Myocyte (in vitro differentiated cells): ENCODE measurements at places on chromosomes 7 and 10.
A peak's percentile ranks its signal among the peaks of the same experiment; 100 is the strongest.

GRCh38 chr7:44323381-44324203 lies 1.8 kb downstream of the CAMK2B start:
- DNase-seq: no peak

DNA sequence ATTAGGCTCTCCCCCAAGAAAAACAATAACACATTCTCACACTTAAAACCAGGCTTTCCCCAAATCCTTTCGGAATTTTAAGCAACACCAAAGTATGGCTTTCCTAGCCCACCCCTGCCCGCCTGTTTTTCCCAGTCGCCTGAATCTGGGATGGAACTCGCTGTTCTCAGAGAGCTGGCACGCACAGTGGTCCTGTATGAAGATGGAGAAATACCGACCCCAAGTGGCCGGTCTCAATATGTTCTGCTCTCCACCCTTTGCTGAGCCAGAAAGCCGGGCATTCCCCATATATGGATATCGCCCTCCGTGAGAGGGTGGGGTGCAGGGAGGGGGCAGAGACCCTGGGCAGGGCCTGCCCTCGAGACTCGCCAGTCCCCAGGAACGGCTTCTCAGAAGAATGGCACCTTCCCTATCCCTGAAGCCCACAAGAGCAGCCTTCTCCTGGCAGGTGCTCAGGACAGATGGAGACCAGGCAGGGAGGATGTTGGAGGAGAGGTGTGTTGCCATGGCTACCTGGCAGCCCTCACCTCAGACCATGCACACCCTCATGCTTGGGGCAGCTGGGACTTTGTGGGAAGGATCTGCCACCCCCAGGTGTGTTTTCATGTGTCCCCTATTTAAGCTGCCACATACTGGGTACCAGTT lies 3.4 kb downstream of the TACR2 start:
- peak; percentile 67 for DNase-seq

DNA sequence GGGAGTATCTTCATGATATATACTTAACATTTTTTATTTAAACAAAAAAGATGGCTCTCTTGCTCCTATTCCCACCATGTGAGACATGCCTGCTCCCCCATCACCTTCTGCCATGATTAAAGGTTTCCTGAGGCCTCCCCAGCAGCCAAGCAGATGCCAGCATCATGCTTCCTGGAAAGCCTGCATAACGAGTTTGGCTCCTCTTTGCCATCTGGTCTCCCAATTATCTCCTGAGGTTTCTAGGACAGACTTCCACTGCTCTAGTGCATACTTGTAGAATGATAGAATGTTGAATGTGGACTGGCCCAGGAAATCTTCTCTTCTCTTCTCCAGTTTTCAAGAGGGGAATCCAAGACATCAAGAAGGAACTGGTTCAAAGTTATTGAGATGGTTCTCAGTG lies 45.9 kb upstream of the ELAPOR2 start:
- no peak for DNase-seq

- peak; percentile 74 for DNase-seq
Measured at GRCh38 chr10:34698979-34699378, 116.1 kb downstream of the PARD3 start.

DNA sequence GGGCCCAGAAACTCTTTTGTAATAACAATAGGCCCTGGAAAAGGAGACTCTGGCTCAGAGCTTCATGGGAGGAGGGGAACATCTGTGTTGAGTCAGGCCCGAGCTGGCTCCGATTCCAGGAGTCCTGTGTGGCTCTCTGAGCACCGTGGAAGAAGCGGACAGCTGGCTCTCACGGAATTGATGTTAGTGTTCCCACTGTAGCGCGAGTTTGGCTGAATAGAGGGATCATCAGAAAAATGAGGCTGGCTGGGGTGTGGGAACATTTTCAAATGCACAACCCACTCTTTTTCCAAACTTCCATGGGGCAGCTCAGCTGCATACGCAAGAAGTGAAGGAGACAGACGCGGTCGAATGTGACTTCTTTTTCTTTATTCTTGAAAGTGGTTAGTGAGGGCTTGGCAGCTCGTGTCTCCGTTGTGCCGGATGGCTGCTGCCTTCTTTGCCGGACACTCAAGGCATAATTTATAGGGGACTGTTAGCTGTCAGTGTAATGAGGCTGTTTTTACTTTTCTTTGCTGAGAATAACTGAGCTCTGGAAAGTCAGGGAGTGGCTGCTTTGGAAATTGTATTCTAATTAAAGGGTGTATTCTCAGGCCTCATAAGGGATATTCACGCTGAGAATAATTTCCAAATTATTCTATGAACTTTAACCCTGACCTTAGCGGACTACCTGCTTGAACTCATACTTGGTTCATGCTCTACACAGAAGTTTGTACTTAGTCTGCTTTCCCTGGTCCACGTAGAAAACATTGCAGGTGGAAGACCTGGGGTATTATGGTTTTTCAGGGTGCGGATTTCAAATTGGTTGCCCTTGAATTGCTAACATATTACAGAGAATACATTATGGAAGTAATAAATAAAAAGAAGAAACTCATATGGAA lies 23.1 kb downstream of the MDFIC start:
- DNase-seq: peak; percentile 99

- no peak for DNase-seq
Measured at GRCh38 chr7:151431768-151432311, 8.1 kb downstream of the CRYGN start.

- DNase-seq: no peak
Measured at GRCh38 chr10:130190737-130191115, 54.5 kb downstream of the GLRX3 start.

DNA sequence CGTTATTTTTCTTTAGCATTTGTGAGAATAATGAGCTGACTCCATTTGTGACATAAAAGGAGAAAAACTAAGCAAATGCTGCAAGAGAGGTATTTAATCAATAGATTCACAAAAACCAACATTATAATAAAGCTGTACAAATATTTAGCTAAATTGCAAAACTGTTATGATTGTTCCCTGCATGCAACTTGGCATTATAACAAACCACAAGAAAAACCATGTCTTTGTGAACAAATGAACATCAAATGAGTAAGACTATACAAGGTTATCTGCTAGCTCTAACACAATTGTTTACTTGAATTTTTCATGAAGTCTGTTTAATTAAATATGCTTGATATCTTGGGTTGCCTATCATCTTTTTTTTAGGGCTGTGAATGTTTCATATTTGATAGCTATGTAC lies 50.8 kb upstream of the PPP1R9A start:
- peak; percentile 9 for DNase-seq

DNA sequence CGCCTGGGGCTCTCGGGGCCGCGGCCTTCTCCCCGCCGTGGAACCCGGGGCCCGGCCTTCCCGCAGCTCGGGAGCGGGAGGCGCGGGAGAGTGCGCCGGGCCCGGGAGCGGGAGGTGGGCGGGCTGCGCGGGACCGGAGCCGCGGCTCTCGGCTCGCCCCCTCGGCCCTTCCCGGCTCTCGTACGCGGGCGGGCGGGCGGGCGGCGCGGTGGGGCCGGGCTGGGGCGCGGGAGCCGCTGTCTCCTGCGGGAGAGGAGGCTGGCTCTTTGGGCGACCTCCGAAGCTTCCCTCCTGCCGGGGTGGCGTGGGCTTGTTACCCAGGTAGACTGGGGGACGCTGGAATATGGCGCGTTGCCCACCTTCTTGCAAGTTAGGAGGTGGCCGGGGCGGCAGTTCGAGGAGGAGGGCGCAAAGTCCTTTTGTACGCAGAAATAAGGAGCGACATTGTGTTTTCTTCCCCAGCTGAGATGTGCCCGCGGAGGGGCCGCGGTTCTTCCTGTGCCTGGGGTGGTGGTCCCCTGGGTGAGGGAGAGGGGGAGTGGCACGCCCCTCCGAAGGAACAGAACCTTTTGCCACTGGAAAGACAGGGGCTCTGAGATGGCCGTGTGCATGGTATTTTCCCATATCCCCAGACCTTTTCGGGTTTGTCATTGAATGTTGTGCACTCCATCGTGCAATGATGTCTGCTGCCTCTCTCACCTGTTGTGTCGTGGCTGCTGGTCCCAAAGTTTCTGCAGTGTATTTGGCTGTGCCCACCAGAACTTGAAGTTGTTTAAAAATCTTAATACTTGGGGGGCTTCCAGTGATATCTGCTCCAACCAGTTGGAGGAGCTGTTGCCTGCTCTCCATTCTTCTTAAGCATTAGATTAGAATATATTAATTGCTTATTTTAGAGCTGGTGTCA lies 844 bp downstream of the NRF1 start:
- DNase-seq: peak; percentile 60

- no peak for DNase-seq
Measured at GRCh38 chr10:97034301-97034700, 151.5 kb downstream of the SLIT1 start.

DNA sequence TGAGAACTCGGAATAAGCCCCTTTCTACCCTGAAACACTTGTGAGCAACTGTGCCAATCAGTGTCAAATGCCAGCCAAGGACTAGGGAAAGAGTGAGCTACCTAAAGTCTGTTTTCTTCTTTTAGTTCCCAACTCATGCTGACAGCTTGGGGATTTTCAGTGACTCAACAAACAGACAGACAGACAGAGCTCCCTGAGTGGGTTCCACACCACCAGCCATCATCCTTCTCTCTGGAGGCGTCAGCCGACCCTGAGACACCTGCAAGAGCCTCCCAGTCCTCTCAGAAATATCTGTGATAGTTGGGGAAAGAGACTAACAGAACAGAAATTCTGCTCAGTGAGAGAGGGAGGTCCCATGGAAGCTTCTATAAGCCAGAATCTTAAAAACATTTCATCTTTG lies 49.5 kb downstream of the GATA3 start:
- no peak for DNase-seq

DNA sequence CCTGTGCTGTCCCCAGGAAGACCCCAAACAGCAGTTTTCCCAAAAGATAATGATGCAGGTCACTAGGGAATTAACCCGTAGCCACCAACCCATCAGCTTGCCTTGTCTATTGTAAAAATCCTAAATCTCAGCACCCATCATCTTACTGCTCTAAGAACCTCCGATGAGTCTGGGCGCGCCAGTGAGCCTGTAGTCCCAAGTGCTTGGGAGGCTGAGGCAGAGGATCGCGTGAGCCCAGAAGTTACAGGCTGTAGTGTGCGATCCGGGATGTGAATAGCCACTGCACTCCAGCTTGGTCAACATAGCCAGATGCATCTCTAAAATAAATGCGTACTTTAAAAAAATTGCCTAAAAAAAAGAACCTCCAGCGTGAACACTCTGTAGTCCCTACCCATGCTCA lies 951 bp downstream of the AS3MT start:
- no peak for DNase-seq

GRCh38 chr7:51982653-51983052 lies 666.0 kb upstream of the COBL start:
- no peak for DNase-seq

- DNase-seq: peak; percentile 82
Measured at GRCh38 chr7:134712196-134712595, 65.5 kb downstream of the BPGM start.

GRCh38 chr10:127715782-127716378 lies 21.1 kb upstream of the FOXI2 start:
- peak; percentile 35 for DNase-seq

DNA sequence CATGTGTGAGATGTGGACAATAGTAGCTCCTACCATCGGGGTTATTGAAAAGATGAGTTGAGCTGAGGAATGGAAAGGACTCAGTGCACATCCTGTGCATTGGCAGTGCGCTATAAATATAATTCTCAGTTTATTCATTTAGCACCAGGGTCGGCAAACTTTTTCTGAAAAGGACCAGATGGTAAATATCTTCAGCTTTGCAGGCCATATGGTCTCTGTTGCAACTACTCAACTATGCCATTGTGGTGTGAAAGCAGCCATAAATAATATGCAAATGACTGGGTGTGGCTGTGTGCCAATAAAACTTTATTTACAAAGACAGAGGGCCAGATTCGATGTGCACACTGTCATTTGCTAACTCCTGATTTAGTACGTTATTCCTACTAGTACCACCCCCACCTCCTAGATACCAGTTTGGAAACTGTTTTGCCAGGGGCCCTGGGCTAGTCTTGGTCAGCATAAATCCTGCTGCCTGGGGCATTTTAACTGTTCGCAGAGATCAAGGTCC lies 422.9 kb upstream of the MKI67 start:
- DNase-seq: no peak

DNA sequence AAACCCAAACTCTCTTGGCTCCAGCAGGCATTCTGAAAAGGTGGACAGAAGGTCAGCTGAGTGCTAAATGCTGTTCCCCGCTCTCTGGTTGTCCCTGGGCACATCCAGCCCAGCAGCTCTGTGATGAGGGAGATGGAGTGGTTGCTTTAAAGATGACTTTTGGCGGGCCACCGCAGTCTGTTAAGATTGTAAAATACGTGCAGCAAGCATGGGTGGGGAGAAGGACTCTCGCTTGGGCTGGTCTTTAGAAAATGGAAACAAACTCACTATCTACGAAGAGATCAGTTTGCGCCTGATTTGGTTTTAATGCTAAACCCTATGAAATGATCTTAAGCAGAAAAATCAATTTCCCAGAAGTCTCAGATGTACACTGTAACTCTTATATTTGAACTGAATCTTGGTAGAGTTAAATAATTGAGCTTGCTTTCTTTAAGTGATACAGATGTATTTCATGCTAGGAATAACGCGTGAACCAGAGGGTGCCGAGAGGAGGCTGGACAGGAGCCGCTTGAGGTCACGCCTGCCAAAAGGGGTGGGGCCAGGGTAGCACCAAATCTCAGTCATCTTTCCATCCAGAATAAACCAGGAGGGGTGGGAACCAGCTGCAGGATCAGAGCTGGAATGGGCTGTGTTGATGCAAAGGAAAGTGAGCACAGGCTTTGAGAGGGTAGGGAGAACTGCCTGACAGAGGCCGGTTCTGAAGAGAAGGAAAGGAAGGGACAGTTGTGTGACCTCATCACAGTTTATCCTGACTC lies 170.2 kb upstream of the MKI67 start:
- no peak for DNase-seq

DNA sequence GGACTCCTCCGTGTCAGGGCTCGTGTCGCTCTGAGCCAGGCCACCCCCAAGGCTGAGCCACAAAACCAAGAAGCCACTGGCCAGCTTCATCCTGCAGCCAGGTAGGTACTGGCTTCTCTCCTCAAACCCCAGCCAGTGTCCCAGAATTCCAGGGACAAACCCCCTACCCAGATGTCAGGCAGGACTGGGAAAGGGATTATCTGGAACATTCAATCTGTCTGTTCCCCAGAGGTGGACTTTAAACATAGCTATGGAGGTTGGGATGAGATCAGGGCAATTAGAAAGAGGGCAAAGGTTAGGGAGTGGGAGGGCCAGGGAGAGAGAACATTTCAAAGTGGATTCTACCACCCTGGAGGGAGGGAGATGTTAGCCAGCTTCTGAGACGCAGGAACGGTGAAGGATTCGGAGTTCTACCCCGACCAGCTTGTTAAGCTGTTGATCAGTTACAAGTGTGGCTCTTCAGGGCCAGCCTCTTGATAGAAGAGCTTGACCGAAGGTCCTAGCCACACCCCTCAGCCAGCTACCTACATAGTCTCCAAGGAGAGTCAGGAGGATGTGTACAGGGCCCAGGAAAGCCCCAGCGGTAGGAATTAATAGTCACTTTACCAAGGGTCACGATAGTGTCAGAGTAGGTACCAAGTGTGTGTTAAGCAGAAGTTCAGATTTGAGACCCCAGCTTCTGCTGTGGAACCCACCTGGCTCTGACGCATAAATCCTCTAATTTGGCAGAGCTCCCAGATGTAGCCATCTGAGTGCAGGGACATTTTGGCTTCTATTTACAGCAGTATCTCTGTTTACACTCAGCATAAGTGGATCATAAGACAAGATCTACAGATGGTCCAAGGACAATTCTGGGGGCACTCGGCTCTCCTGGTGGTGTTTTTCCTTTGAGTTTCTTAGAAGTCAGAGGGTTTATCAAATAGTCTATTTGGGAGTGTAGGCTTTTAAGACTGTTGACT lies at the start of gene PLA2G12B:
PLA2G12B (minus strand) TSS at position 211 of the 959 bp plus-strand sequence; CDS start at position 90, 121 bp downstream.
- DNase-seq: no peak
